Trophoblast cell (in vitro differentiated cells and primary cell): ENCODE measurements at places on chromosomes 3 and 15.

- peak within 1 kb of the TSS; percentile 97 for H3K4me3 ChIP-seq
- H3K27me3 ChIP-seq, result no peaks in the 10 kb centered on the region
- peaks cover 11% of the 10 kb centered on the region for H3K4me1 ChIP-seq
- peaks cover 6% of the 10 kb centered on the region for H3K36me3 ChIP-seq
- peak; percentile 92 for DNase-seq
These were observed at the start of gene SENP5 for GRCh38 chr3:196867507-196868296. SENP5 (plus strand) TSS chr3:196867920; CDS start chr3:196885182, 17,262 bp downstream.

- H3K4me3 ChIP-seq, result no peak overlapping the region
- DNase-seq, result no peak
- H3K4me1 ChIP-seq, result no peaks in the 10 kb centered on the region
- H3K27me3 ChIP-seq, result no peaks in the 10 kb centered on the region
These were observed 85.2 kb downstream of the ERC2 start for GRCh38 chr3:56383092-56383491.

GRCh38 chr15:45200799-45201556 lies 13.2 kb upstream of the SHF start:
- no peaks in the 10 kb centered on the region for H3K27me3 ChIP-seq
- H3K36me3 ChIP-seq, result no peaks in the 10 kb centered on the region
- peak overlapping the region; percentile 39 for H3K27ac ChIP-seq
- H3K4me1 ChIP-seq, result no peaks in the 10 kb centered on the region
- H3K4me3 ChIP-seq, result peak overlapping the region; percentile 79

DNA sequence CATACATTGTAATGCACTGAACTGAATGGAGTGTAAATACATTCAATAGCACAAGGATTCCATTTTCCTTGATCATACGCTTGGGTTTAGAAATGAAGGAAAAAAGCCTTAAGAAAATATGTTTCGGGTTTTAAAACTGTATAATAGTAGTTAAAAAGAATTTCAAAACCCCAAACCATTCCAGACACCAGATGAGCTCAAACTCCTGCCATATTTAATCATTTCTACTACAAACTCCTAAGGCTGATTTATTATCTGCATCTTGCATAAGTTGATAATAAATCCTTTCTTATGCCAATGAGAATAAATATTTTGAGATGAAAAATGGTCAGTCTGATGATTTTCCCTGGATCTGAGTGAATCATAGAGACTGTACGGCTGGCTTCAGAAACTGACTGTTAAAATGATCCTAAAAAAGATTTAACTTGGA lies 51.0 kb downstream of the NR1D2 start:
- H3K4me1 ChIP-seq, result peaks cover 13% of the 10 kb centered on the region
- no peaks in the 10 kb centered on the region for H3K36me3 ChIP-seq
- no peaks in the 10 kb centered on the region for H3K27me3 ChIP-seq
- no peak overlapping the region for H3K4me3 ChIP-seq

GRCh38 chr3:133540896-133541674 lies 32.4 kb upstream of the CDV3 start:
- no peaks in the 10 kb centered on the region for H3K4me1 ChIP-seq
- DNase-seq, result peak; percentile 16
- H3K36me3 ChIP-seq, result no peaks in the 10 kb centered on the region
- H3K27ac ChIP-seq, result no peak overlapping the region
